ENCODE measurements at places on chromosomes 4 and X.
A peak's percentile ranks its signal among the peaks of the same experiment; 100 is the strongest.

DNA sequence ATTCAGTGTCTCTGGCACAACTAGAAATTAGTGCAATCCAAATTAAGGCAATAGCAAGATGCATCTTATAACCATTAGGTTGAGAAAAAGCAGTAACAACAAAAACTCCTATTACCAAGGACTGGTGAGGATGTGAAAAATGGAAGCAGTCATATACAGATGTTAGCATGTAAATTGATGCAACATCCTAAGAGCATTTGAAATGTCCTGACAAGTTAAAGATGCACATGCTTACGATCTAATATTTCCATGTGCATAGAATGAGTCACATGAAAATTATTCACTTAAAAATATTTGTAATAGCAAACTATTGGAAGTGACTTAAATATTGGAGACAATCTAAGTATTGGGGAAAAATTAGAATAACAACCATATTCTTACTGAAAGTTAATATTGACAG, 163.0 kb downstream of the FAM13A start:
- no peak for DNase-seq

DNA sequence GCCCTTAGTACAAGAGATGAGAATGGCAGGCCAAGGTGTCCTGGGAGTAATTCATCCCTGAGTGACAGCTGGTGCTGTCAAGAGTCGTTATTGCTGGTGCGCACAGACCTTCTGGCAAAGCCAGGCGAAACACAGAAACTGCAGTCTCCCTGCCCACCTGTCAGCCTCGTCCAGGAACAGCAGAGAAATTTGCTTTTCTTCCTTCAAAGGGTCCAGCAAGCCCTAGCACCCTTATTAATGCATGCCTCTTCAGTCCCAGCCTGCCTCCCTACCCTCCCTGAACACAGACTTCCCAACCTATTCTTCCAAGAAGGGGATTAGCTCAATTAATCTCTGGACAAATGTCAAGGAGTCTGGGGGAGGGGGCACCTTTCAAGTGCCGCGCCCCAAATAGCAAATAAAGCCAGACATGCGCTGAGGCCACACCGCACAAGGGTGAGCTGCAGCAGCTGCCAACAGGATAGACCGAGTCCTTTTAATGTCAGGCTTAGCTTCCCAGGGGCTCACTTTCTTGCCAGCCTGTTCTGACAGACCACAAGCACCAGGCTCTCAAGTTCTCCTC, 250.7 kb upstream of the RASGEF1B start:
- no peak for DNase-seq

GRCh38 chr4:73762409-73762808, 22.0 kb downstream of the CXCL8 start:
- DNase-seq, result no peak

- DNase-seq, result peak; percentile 38
Observed at GRCh38 chr4:110088670-110089069, 109.7 kb downstream of the ELOVL6 start.

- DNase-seq, result no peak
Observed at GRCh38 chr4:127214931-127215330, 417.8 kb upstream of the INTU start.

DNA sequence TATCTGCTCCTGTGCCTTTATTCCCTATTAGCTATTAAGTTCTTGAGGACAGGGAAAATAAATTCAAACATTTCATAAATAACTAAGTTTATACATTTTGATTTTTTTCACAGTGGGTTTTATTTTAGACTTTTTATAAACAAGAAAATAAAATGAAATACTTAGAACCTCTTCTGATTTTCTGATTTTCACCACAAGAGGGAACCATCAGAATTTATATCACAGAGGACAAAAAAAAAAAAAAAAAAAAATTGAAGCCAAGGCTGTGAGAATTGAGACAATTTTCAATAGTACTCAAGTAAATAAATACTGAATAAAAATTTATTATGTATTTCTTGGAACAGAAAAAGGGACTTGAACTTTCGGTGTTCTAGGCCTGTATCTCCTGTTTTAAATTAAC, 288.1 kb downstream of the SH3BGRL start:
- peak; percentile 3 for DNase-seq

DNA sequence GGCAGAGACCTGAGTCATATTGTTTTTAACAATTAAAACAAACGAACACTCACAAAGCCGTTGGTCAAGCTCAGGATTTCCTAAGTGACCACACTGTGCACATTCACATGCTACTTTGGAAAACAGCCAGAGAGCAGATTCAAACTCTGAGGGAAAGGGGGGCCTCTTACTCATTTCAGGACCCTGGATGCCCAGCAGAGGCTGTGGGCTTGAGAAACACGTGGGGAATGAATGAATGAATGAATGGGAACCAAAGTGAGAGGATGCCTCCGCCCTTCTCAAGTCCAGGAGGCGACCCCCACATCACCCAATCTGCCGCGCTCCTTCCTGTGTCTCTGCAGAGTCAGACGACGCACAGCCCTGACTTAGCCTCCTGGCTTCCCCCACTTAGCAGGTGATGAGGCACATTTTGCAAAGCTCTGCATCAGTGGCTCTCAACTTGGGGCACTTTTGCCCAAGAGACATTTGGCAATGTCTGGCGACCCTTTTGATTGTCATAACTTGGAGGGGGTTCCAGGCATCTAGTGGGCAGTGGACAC, 76.0 kb downstream of the ABLIM2 start:
- no peak for DNase-seq

- DNase-seq, result no peak
Observed at GRCh38 chr4:85406185-85406584, 68.8 kb upstream of the ARHGAP24 start.

DNA sequence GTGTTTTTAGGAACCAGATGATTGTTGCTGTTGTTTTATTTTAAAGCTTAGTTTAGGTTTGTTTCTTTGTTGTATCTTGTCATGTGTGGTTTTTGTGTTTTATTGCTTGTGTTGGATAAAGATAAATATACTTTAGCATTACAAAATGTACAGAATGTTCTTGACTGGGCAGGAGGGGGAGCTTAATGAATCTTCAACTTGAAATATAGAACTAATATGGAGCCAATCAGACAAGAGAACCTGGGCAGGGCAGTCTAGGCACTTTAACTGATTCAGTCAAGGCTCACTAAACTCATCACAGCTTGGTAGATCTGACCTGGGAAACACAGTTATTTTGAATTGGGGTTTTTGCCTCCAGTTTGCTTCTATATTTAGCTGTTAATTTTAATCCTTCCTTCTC, 304.2 kb downstream of the ARHGAP24 start:
- DNase-seq, result no peak

DNA sequence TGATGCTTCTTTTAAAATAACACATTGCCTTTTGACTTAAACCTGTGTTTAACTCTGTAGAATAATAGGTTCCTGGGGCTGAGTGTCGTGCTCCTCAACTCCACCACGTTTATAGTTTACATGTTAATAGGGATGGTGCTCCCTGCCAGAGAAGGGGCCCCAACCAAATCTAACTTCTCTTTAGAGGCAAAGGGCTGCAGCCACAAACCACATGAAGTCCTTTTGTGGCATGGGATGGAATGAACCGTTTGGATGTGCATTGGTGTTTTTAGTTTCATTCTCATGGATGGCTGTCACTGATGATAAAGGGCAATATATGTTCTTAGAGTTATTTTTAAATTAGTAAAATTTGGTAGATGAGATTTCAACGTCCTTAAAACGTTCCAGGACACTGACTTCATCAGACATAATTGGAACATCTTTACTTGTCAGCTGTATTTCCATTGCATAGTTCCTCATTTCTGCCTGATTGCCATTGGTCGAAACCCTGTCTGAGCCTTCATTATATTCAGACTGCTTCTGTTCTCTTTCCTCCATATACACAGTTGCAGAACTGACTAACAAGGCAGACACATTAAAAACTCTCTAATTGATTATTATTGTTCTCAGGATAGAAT, 60.4 kb upstream of the HPF1 start:
- DNase-seq, result no peak

GRCh38 chrX:427812-428725, 41.4 kb upstream of the PPP2R3B start:
- DNase-seq, result peak; percentile 28

- no peak for DNase-seq
Observed at GRCh38 chrX:79259073-79259689, 108.0 kb downstream of the ITM2A start.

DNA sequence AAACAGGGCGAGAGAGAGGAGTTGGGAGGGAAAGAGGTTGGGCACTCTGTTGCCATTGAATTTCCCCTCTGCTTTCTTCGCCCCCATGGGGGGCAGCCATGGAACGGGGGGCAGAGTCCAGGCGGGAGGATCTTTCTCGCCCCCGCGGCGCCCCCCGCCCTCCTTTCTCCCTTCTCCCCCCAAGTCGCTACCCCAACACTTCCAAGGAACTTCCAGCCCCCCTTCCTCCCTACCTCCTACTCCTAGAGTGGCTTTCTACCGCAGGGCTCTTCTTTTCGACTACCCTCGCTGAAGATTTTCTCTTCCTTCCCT, 594 bp upstream of the STAG2 start:
- no peak for DNase-seq

- peak; percentile 14 for DNase-seq
Observed at GRCh38 chrX:135463937-135464336, 42.2 kb downstream of the SMIM10L2A start.

GRCh38 chr4:32624943-32625603, 1904.9 kb downstream of the PCDH7 start:
- no peak for DNase-seq

GRCh38 chr4:14309431-14309830, 681.9 kb upstream of the BOD1L1 start:
- no peak for DNase-seq

GRCh38 chr4:139329665-139330200, 27.5 kb upstream of the NDUFC1 start:
- DNase-seq, result no peak

DNA sequence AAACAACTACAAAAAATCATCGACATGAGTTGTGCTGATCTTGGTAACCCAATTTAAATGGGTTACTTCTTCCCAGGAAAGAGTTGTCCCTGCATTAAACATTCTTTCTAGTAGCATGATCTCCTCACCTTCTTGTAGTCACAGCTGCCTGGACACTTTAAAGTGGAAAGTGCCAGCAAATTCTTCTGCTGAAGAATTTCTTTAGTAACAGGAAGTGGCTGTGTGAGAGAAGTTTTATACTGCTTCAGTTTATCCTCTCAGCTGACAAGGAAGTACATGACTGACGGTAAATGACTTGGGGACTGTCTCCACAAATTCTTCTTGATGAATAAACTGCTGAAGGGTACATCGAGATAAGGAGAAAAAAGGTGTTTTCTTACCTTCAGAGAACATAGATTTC, 18.2 kb upstream of the TNIP3 start:
- DNase-seq, result no peak

- no peak for DNase-seq
Observed at GRCh38 chr4:147194114-147194513, 248.4 kb upstream of the TTC29 start.

- no peak for DNase-seq
Observed at GRCh38 chr4:108570993-108571569, 49.3 kb upstream of the RPL34 start.

GRCh38 chr4:25792876-25793275, 69.9 kb downstream of the SEL1L3 start:
- DNase-seq, result no peak

DNA sequence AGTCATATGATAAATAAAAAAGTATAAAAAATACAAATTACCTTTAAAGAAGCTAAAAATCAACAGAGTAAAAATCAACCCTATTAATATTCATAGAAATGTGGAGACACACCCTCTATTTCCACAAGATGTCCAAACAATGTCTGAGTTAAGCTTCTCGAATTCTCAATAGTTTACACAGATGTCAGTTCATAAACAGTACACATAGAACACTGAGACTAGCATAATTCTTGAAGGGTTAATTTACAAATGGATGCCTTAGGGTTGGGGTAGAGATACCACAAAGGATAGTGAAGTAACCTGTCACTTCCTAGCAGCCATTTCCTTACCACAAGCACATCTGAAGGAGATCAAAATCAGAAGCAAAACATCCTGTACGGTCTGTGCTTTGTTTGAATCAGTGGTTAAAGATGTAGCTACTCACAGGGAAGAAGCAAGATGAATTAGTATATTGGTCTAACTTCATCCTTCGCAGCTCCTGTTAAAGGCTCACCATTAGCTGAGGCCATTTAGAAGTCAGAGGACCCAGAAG, 2393.9 kb downstream of the ARAP2 start:
- DNase-seq, result no peak

- no peak for DNase-seq
Observed at GRCh38 chrX:17081511-17081910, 135.1 kb downstream of the REPS2 start.

Measured in K562 (cell line).